ENCODE measurements at places on chromosomes 7 and 10. TPM values are rescaled to one million over a fixed set of nuclear protein-coding genes. Genes with fewer than 3 reads are reported as not detected.

DNA sequence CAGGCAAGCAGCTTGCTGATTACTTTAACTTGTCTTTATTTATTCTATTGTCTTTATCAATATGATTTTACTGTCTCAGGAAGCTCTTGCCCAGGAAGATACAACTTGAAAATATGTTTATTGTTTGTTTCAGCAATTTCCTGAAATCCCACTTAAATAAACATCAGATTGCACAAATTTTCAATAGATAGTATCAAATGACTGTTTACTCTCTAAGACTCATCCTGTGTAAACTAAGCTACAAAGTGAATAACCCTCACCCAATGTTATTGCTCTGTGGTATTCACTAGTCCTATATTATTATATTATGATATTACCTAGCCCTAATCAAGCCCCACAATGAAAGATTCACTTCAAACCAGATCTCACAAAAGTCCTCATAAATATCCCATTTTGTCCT is 130.4 kb upstream of the HPS1 start:
- no peak for DNase-seq

- DNase-seq: no peak
These were observed 46.1 kb downstream of the UBE2H start for GRCh38 chr7:129906700-129907099.

- DNase-seq: no peak
These were observed 67.7 kb downstream of the CNNM2 start for GRCh38 chr10:102985811-102986210.

Gene KIN
- total RNA-seq: 12.3 TPM

DNA sequence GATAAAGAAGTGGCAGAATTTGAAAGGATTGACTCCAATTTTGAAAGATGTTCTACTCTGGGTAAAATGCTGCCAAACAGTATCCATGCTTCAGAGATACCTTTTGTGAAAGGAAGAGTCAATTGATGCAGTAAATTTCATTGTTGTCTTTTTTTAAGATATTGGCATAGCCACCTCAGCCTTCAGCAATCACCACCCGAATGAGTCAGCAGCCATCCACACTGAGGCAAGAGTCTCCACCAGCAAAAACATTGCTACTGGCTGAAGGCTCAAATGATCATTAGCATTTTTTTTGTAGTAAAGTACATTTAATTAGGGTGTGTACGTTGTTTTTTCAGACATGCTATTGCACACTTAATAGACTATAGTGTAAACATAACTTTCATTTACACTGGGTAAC is 31.7 kb upstream of the CYP26C1 start:
- DNase-seq: no peak

- no peak for DNase-seq
These were observed 150.5 kb downstream of the CRPPA start for GRCh38 chr7:16270844-16271243.

Gene HNRNPH3
- 176 TPM for total RNA-seq

DNA sequence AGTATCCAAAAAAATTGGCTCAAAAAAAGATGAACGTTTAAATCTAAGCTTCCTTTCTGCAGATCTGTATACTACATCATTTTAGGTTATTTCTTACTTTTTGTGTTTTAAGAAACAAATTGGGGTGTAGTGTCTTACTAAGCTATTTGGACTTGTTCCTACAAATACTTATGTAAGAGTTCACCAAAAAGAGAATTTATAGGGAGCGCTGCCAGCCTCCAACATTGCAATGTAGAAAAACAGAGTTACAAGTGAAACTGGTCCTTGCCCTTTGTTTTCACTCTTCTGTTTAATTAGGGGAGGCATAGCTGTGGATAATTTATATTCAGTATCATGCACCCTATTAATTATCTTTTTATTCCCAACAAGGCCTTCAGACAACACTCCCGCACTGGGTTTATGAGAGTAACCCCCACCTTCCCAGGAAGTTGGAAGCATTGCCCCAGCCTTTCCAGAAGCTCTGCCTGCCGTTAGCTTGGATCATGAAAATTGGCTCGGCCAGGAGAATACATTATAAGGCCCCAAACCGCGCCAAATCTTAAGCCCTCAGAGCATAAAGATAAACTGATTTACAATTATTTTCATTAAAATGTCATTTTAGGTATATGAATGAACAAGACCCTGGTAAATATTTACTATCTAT is 261.8 kb upstream of the KLF6 start:
- no peak for DNase-seq

DNA sequence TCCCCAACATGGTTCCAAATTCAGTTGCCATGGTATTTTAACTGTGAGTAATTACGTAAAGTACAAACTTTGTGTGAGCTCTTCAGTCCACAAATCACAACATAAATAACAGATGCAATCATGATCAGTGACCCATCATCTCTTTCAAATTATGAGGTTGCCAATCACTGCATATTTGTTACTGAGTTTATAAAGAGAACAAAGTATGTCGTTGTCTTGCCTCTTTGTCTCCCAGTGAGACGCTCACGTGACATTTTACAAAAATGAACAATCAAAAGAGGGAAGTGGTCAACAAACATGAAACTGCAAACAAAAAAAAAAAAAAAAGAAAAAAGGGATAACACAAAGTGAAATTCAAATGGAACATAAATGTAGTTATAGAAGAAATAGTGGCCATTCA is 122.7 kb upstream of the PDSS1 start:
- DNase-seq: no peak

Gene FLNC
- total RNA-seq: 0.03 TPM

Gene AKR1D1
- total RNA-seq: not detected

Gene SEMA3A
- 0.34 TPM for total RNA-seq

Gene MICU1
- 28.4 TPM for total RNA-seq

Gene ASB10
- not detected for total RNA-seq

GRCh38 chr7:138478499-138478908 is 18.4 kb downstream of the TRIM24 start:
- DNase-seq: no peak

- DNase-seq: no peak
These were observed 224.3 kb upstream of the PHYHIPL start for GRCh38 chr10:58952162-58952601.

DNA sequence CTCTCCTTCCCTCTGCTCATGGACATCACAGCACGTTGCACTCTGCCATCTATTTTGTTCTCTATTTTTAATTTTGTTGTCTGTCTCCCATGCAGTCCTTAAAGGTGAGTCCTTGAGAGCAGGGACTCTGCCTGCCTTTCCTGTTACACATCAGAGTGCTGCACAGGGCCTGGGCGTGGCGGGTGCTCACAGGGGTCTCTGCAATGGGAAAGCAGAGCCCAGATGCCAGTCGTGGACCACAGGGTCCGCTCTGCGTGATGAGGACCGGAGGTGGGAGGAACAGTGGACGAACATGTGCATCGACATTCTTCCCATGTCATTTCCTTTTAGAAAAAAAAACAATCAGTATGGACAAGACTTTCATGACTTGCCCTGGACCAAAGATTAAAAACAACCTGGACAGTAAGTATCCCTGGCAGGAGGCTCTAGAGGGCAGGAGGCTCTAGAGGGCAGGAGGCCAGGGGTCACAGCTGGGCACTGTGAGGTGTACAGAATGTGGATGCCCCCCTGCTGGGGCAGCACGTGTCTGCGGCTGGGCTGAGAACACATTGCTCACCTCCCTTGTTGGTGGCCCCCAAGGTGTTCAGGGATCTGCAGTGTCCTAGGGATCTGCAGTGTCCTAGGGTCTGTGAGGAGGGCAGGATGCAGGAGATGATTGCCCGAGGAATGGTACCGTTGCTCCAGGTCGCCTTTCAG is 29.6 kb upstream of the ZNF488 start:
- no peak for DNase-seq

DNA sequence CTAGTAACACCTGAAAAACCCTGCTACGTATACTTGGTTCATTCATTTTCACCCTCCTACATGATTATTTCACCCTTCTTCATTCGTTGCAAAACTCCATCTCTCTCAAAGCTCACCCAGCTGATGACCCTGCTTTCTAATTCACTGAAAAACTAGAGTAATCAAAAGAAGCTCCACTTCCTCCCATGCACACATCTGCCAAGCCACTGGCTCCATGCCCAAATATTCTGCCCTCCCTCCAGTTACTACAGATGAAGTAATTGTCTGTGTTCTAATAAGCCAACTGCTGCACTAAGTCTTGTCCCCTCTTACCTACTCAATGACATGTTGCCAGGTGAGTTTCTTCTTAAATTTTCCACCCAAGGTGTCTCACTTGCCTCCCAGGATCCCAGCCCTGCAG is 96.9 kb upstream of the CCDC71L start:
- DNase-seq: no peak

DNA sequence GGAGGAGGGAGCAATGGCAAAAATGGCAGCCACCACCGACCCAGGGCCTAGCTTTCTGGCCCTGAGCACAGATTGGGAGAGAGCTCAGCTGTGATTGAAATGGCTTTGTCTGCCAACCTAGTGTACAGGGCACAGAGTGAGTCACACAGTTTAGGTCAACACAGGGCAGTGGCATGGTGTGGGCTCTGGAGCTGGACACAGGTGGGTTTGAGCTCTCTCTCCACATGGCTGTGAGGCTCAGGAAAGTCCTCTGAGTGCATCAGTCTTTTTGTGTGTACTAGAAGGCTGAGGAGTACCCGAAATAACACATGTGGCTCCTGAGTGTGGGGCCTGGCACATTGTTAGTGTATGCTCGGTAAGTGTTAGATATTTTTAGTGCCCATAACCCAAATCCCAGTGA is 60.2 kb upstream of the LOXL4 start:
- no peak for DNase-seq

DNA sequence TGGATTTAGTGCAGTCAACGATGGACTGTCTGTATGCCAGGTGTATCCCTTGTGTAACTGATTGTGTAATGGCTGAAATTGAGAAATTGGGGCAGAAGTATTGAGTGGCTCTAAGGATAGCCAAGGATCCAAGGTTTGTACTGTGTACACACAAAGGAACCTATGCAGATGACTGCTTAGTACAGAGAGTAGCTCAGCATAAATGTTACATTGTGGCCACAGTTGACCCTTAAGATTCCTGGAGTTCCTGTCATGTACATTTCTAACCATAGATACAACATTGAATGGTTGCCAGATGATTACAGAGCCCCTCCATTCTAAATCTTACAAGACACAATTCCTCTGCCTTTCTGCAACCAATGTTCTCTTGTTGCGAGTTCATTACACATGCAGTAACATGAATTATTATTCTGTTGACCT is 25.3 kb downstream of the CCDC126 start:
- no peak for DNase-seq

DNA sequence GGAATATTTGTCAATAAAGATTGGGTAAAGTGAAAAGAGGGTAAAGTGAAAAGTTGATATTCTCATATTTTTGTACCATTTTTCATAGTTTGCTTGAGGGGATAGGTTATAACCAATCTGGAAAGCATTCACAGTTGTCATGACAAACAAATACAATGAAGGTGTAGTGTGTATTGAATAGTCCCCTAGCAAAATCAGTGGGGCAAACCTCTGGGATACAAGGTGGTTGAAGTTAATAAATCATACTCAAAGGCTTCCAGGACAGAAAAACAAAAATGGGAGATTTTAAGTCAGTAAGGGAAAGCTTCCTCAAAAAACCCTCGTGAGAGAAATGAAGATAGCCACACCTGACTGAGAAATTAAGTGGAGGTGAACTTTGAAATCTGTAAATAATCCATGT is 39.4 kb downstream of the PHTF2 start:
- DNase-seq: no peak

- DNase-seq: peak; percentile 79
These were observed at the start of gene TMEM243 for GRCh38 chr7:87219545-87220025. Gene TMEM243, minus strand, starts transcription at chr7:87219732. Its CDS starts 229 bp downstream, at chr7:87219503.

DNA sequence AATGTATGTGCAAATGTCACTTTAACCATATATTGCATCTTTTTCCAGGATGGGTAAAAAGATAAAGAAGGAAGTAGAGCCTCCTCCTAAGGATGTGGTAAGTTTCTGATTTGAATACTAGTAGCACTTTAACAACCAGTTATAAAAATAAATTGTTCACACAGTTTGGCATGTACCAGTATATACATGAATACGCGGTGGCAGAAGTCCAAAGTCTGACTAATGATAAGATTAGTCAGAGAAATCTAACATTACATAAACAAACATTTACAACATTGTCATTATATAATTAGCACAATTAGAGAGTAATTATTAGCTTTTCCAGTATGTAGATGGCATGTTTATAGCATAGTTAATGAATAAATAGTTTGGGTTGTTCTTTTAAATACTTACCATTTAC is 4.1 kb downstream of the ARMC3 start:
- no peak for DNase-seq

- no peak for DNase-seq
These were observed 761 bp upstream of the DOCK1 start for GRCh38 chr10:126904516-126904817.

Gene PDK4
- total RNA-seq: not detected

Gene AKR1C8
- total RNA-seq: 0.22 TPM

GRCh38 chr10:24483701-24484100 is 240.0 kb downstream of the ARHGAP21 start:
- peak; percentile 16 for DNase-seq

Gene AP1S1
- 45.7 TPM for total RNA-seq

Gene HABP2
- total RNA-seq: not detected
